Uterus (tissue), 4 donors: ENCODE measurements at places on chromosomes 7 and 10.

DNA sequence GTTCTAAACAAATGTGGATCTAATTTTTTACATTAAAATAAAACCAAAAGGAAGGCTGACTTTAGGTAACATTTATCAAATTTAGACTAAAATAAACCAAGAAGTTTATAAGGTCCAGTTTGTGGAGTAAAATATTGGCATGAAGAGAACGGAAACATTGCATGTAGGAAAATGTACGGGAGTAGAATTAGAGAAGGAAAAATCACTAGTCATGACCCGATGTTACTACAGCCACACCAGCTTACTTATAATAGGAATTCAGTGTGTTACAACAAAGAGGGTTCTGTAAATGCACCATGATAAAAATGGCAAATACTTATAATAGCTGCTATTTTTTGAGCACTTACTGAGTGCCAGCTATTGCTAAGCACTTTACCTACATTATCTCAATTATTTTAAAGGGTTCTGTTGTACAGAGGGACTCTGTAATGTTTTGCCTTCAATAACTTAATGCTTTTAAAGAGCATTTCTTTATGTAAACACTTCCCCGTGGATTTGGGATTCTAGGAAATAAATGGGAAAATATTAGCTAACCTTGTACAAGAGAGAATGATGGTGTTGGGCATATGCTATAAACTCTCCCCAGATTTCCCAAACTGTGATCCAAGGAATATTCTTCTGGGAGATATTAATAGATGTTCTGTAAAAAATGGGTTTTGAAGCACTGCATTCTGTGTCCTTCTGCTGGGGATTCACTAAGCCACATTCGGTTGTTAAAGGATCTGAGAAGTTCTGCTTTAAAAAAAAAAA, 296.7 kb downstream of the BBS9 start:
- H3K4me1 ChIP-seq = no peaks in the 10 kb centered on the region
- no peak for DNase-seq
- H3K36me3 ChIP-seq = no peaks in the 10 kb centered on the region

GRCh38 chr10:101902032-101902819, 58.6 kb upstream of the KCNIP2 start:
- no peaks in the 10 kb centered on the region for H3K27me3 ChIP-seq
- H3K27ac ChIP-seq = no peak overlapping the region
- no peaks in the 10 kb centered on the region for H3K36me3 ChIP-seq
- DNase-seq = no peak
- H3K4me1 ChIP-seq = no peaks in the 10 kb centered on the region
- no peak overlapping the region for H3K4me3 ChIP-seq

DNA sequence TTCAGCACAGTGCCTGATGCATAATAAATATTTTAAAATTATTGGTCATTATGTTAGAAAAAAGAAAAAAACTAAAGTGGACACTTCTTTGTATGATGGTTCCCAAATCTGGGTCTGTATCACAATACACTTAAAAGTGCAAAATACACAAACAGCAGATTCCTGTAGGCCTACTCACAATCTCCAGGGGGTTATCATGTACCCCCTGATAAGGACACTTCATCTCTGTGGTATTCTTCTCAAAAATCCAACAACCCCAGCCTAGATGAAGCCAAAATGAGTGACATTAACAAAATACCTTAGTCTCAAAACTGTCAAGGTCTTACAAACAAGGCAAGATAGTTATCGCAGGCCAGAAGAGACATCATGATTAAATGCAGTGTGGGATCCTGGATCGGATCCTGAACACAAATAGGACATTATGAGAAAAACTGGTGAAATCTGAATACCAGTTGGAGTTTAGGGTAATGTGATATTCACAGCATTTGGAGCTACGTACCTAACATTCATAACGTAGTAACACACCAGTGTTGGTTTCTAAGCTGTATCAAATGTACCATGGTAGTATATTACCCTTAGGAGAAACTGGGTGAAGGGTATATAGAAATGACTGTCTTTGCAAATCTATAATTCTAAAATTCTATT, 45.2 kb downstream of the NSUN6 start:
- no peaks in the 10 kb centered on the region for H3K27me3 ChIP-seq
- no peaks in the 10 kb centered on the region for H3K36me3 ChIP-seq
- no peak for DNase-seq
- no peak overlapping the region for H3K4me3 ChIP-seq
- H3K27ac ChIP-seq = no peak overlapping the region

GRCh38 chr10:76880931-76881330, 756.7 kb downstream of the KCNMA1 start:
- H3K4me3 ChIP-seq = no peak overlapping the region
- no peak for DNase-seq
- H3K4me1 ChIP-seq = no peaks in the 10 kb centered on the region
- H3K27ac ChIP-seq = no peak overlapping the region
